ENCODE measurements at places on chromosomes 2 and 18. TPM values are rescaled to one million over a fixed set of nuclear protein-coding genes. Genes with fewer than 3 reads are reported as not detected.

PIAS2 gene
- 12.9 TPM for total RNA-seq

STARD6 gene
- not detected for total RNA-seq

SLC38A11 gene
- not detected for total RNA-seq

CRYBA2 gene
- total RNA-seq = not detected

MTLN gene
- 60.8 TPM for total RNA-seq

PTPRN gene
- total RNA-seq = 4.6 TPM

BMP10 gene
- not detected for total RNA-seq

LYPD1 gene
- total RNA-seq = 0.12 TPM

UCN gene
- 0.35 TPM for total RNA-seq

CTAGE1 gene
- under 0.01 TPM for total RNA-seq

R3HDM1 gene
- 12.4 TPM for total RNA-seq

SERPINB3 gene
- total RNA-seq = not detected

M1AP gene
- total RNA-seq = not detected

ALPP gene
- total RNA-seq = not detected

VSNL1 gene
- total RNA-seq = 0.09 TPM

ABCG5 gene
- not detected for total RNA-seq

PFN4 gene
- 0.68 TPM for total RNA-seq

ALLC gene
- total RNA-seq = not detected

STON1 gene
- 28.6 TPM for total RNA-seq

ZNF892 gene
- 2.8 TPM for total RNA-seq

CRYGC gene
- not detected for total RNA-seq

HSBP1L1 gene
- total RNA-seq = 15.8 TPM

FIGN gene
- total RNA-seq = 1.3 TPM

PID1 gene
- total RNA-seq = 8.4 TPM

FOXI3 gene
- total RNA-seq = not detected

SERPINB4 gene
- total RNA-seq = not detected

CCDC74A gene
- 16.9 TPM for total RNA-seq

QPCT gene
- 9.0 TPM for total RNA-seq

ALKAL2 gene
- 0.09 TPM for total RNA-seq
